ENCODE measurements at places on chromosomes 3 and 15.

DNA sequence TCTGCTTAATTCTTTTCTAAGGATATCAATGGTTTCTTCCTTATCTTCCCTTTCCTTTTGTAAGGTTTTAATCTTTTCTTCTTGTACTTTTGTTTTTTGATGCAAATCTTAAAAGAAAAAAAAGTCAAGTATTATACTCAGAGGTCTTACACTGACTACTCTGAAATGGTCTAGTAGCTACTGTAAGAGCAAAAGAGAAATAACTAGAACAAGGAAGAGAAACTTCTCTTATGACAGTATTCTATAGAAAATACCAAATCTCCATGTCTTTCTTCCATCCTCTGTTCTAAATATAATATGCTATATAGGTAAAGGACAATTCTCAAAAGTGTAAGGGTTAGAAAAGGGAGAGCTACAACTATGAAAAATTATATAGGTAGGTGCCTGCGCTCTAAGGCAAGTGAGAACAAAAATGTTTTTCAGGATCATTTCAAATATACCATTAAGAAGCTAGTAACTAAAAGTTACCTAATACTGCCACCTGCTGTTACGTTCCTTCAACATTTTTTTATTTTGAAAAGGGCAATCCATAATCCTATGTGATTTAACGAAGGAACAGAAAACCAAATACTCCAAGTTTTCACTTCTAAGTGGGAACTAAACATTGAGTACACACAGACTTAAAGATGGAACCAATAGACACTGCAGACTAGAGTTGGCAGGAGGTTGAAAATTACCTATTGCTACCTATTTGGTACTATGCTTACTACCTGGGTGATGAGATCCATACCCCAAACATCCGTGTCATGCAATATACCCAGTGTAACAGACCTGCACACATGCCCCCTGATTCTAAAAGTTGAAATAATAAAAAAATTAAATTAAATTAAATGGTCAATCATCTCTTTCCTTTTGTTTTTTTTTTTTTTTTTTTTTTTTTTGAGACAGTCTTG is 36.7 kb downstream of the CIP2A start:
- no peak for DNase-seq

GRCh38 chr3:174253940-174254339 is 605.2 kb upstream of the NAALADL2 start:
- no peak for DNase-seq

DNA sequence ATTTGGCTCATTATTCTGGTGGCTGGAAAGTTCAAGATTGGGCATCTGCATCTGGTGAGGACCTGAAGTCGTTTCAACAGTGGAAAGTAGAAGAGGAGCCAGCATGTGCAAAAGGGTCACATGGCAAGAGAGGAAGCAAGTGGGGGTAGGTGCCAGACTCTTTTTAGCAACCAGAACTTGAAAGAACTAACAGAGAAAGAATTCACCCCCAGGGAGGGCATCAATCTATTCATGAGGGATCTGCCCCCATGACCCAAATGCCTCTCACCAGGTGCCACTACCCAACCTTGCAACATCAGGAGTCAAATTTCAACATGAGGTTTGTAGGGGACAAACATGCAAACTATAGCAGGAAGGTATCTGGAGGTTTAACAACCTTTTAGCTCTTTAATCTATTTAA is 10.3 kb upstream of the RYK start:
- no peak for DNase-seq

DNA sequence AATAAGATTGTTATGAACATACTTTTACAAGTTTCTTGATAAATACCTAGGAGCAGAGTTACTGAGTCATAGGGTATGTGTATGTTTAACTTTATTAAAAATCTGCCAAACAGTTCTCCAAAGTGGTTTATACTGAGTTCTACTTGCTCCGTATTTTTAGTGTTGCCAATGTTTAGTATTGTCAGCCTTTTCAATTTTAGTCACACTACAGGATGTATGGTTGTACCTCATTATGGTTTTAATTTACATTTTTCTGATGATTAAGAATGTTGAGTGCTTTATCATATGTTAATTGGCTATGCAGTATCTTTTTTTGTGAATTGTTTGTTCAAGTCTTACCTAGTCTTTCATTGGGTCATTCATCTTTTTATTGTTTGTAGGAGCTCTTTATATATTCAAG is 4.3 kb downstream of the TMOD3 start:
- no peak for DNase-seq

GRCh38 chr15:98823012-98823458 is 174.7 kb downstream of the IGF1R start:
- DNase-seq = no peak

GRCh38 chr15:50355980-50356379 is 982 bp upstream of the GABPB1 start:
- no peak for DNase-seq

GRCh38 chr15:61016087-61016486 is 213.0 kb downstream of the RORA start:
- DNase-seq = no peak

- DNase-seq = no peak
These were observed 22.4 kb downstream of the CYP11A1 start for GRCh38 chr15:74345051-74345450.

- DNase-seq = no peak
These were observed 3.7 kb downstream of the PROS1 start for GRCh38 chr3:93969997-93970396.

- no peak for DNase-seq
These were observed 137.5 kb downstream of the LRRK1 start for GRCh38 chr15:101056366-101057334.

- DNase-seq = no peak
These were observed 110.3 kb downstream of the PPP2R3A start for GRCh38 chr3:136075811-136076210.

DNA sequence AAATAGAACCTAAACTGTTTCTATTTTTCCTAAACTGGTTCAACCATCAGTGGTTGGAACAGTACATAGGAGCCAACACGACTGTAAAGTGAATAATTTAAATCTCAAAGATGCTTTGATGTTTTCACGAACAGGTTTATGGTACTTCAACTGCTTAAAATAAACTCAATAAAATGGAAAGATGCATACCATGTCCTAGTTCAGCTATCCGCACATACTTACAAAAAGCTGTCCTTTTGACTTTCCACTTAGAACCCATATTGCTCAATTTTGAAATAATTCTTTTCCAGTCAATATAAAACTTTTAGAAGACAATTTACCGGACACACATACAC is 902 bp downstream of the CMTM6 start:
- DNase-seq = no peak

DNA sequence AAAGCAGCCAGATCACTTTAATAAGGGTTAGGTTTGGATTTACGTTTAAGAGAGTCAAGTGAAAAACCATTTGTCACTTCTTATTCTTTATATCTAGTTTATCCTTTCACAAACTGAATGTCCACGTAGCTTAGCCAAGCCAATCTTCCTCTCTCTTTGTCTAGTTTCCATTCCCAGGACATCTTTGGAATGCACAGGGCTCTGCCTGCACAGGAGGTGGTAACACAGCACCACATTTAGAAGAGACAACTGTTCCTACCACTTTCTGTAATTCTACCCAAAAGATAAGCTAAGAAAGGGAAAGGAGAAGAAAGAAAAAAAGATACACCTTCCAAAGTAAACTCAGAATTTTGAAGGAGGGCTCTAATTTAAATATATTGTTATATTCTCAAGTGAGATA is 67.9 kb downstream of the IGSF11 start:
- DNase-seq = no peak

- DNase-seq = no peak
These were observed 68.6 kb downstream of the ITGA11 start for GRCh38 chr15:68363353-68363752.

DNA sequence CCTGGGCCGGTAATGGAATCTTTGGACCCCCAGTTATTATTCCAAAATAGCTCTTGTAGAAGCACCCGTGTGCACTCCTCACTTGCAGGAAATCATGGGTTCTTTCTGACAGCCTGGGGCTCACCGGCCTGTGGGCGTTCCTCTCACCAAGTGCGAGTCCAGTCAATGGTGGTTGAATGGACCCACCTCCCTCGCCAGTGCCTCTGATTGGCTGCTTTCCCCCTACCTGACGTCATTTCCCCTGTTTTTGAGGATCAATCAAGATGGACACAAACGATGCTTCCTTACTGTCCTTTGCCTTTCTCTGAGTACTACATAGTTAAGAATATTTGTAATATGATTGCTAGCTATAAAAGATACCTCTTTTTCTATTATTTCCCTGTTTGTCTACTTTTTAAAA is 18.1 kb downstream of the MOBP start:
- DNase-seq = no peak

GRCh38 chr15:40340740-40341400 is at the start of gene CCDC9B:
Gene CCDC9B, minus strand, starts transcription at chr15:40340939. Its CDS starts 120 bp downstream, at chr15:40340819.
- peak; percentile 89 for DNase-seq

GRCh38 chr15:41161736-41162135 is 45.7 kb upstream of the INO80 start:
- DNase-seq = no peak

- DNase-seq = no peak
These were observed 105.3 kb downstream of the CTNNB1 start for GRCh38 chr3:41304593-41304992.

DNA sequence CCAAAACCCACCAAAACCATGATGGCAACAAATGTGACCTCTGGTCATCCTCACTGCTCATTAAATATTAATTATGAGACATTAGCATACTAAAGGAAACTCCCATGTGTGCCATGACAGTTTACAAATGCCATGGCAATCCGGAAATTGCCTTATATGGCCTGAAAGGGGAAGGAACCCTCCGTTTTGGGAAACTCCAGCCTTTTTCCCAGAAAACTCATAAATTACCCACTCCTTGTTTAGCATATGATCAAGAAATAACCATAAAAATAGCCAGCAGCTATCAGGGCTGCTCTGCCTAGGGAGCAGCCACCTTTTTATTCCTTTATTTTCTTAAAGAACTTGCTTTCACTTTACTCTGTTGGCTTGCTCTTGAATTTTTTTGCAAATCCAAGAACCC is 992.7 kb downstream of the NTRK3 start:
- peak; percentile 14 for DNase-seq

- no peak for DNase-seq
These were observed 13.4 kb downstream of the MAPKAPK3 start for GRCh38 chr3:50630394-50630793.

GRCh38 chr3:173258697-173259096 is 117.7 kb upstream of the SPATA16 start:
- no peak for DNase-seq

GRCh38 chr3:135217730-135218129 is 422.7 kb downstream of the EPHB1 start:
- no peak for DNase-seq

DNA sequence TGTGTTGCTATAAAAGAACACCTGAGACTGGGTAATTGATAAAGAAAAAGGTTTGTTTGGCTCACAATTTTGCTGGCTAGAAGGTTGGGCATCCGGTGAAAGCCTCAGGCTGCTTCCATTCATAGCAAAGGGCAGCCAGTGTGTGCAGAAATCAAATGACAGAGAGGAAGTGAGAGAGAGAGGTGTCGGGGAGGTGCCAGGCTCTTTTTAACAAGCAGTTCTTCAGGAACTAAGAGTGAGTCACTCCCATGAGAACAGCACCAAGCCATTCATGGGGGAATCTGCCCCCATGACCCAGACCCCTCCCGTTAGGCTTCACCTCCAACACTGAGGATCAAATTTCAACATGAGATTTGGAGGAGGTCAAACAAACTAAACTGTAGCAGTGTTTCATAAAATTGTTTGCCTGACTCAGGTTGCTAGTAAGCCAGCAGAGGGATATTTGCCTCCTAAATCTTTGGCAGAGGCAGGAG is 4.5 kb upstream of the PARP15 start:
- no peak for DNase-seq

DNA sequence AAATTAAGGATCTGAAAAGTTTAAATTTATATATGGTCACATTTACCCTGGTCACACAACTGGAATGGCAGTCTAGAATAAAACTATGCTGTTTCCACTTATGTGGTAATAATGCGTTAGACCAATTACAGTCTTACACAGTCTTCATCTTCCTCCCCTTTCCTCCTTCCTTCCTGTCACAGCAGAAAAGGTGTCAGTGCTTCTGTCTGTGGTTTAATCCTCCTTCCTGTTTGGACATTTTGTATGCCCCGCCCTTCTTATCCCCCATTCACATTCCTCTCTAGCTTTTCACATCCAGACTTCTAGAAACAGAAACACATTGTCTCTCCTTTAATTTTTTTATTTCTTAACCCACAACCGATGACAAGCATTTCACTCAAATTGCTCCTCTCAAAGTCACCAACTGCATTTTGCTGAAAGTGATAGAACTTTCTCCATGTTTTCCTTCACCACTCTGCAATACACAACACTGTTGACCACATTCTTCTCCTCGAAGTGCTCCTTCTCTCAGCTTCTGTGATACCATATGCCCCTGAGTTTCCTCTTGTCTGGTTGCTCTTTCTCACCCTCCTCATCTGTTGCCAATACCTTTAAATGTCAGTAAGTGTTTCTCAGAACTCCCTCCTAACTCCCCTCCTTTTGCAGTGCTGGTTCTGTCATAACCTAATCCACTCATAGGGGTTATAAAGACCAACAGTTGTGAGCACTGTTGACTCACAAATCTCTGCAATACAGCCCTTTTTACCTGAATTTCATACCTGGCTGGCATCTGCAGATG is 271.6 kb downstream of the UBE2E2 start:
- DNase-seq = no peak

- no peak for DNase-seq
These were observed 289.6 kb downstream of the EFHB start for GRCh38 chr3:19644405-19644804.

Data from uterus (tissue), 4 donors.